Sigmoid colon (tissue), 7 donors: ENCODE measurements at places on chromosomes 7 and 10. TPM values are rescaled to one million over a fixed set of nuclear protein-coding genes. Genes with fewer than 3 reads are reported as not detected.

- no peak for DNase-seq
These were observed 11.6 kb downstream of the PAPSS2 start for GRCh38 chr10:87671139-87671815.

GRCh38 chr10:32373496-32373895 is 26.5 kb upstream of the EPC1 start:
- DNase-seq, result no peak

GRCh38 chr10:114632869-114633715 is 25.0 kb downstream of the ABLIM1 start:
- peak; percentile 68 for DNase-seq

GRCh38 chr10:59844436-59844835 is 61.9 kb downstream of the CCDC6 start:
- DNase-seq, result no peak

EPDR1 gene
- 9.2 TPM for total RNA-seq

NUTM2A gene
- total RNA-seq, result 0.83 TPM

ABCB1 gene
- 4.6 TPM for total RNA-seq

MRC1 gene
- total RNA-seq, result 18.8 TPM

LLCFC1 gene
- total RNA-seq, result not detected
